ENCODE measurements at places on chromosomes 2 and 18.

DNA sequence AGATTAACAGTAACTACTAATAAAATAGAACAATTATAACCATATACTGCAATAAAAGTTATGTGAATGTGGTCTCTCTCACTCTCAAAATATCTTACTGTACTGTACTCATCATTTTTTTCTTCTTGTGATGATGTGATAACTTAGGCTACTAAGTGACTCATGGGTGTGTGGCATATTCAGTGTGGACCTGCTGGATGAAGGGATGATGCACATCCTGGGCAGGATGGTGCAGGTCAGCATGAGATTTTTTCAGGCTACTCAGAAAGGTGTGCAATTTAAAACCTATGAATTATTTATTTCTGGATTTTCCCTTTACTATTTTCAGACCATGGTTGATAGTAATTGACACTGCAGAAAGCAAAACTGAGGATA is 90.7 kb downstream of the NCKAP5 start:
- DNase-seq = no peak

GRCh38 chr2:104447831-104448434 is 406.0 kb upstream of the POU3F3 start:
- no peak for DNase-seq

- DNase-seq = no peak
Observed at GRCh38 chr2:85813211-85813981, 59.6 kb downstream of the ATOH8 start.

DNA sequence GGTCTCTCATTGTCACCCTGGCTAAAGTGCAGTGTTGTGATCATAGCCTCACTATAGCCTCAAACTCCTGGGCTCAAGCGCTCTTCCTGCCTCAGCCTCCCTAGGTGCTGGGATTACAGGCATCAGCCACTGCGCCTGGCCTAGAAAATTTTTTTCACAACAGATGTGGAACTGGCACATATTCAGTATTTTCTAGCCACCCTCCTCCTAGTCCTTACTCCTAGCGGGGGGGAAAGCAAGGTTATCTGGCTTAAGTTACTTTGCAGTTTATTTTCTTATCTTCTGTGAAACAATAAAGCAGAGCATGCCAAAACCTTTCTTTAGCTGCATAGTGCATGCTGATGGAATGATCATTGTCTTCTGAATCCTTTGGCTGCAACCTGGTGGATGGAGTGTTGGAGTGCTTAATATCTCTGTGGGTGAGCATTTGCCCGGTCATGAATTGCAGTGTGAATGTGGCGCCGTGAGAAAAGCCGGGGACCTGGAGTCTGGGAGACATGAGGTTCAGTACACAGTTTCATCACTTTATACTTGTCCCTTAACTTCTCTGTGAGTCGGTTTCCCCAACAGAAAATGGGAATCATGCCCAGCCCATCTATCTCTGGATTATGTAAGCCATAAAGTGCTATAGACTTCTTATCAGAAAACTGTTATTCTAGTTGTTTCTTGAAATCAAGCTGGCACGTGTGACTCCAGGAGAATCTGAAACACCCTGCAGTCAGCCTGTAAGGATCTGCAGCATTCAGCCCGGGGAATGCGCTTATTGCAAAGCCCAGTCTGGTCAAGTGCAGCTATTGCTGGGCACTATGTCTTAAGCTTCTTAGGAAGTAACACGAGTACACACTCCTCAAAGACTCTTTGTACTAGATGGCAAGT is 38.2 kb upstream of the MAP3K20 start:
- no peak for DNase-seq

DNA sequence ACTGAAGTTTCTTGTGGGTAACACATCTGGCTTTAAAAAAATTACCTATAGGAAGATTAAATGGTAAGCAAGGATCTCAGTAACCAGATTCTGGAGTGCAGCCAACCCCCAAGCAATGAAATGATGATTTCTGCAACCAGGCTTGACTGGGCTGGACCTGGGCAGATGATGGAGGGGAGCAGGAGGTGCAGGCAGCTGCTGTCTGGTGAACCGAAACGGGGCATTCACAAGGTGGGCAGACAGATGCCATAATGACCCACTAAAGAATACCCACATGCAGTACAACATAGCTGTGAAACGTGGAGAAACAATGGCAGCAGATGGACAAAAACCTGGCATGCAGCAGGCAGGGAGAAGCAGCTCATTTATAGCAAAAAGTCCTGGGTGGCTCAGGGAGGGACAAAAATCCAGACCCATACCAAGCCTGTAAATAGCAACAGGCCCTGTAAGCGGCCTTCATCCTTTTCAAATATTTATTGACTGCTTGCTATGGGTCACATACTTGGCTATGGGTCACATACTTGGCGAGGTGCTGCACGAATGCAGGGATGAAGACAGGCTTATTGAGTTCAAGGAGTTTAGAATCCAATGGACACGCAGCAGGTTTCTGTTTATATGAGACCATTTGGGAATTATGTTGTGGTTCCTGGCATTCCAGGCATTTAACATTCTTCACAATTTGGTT is 244.7 kb downstream of the HRH4 start:
- no peak for DNase-seq

DNA sequence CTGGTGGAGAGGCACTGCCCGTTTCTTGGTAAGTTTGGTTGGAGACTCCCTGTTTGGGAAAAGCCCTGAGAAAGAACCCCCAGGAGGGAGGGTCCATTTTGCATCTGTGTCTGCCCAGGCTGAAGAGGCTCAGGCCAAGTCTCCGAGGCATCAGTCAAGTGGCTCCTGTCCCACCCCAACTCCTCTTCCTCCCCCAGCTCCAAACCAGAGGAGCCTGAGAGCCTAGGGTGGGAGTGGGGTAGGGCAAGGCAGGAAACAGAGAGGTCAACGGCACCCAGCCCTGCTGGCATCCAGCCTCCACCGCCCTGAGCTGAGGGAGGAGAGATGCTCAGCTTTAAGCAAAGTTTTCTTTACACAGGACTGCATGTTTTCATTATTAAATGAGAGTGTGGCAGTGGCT is 38.2 kb downstream of the CYP27C1 start:
- no peak for DNase-seq

DNA sequence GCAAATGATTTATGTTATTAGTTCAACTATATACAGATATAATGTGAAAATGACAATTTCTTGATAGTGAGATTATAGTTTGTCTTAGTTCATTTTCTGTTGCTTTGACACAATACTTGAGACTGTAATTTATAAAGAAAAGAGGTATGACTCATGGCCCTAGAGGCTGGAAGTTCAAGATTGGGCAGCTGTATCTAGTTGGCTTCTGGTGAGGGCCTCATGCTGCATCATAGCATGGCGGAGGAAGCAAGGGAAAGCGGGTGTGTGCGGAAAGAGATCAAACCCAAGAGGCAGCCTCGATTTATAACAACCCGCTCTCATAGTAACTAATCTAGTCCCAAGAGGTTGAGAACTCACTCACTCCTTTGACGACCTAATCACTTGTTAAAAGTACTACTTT is 11.4 kb downstream of the PLEKHA3 start:
- DNase-seq = no peak

GRCh38 chr2:190084704-190085103 is 22.2 kb upstream of the MSTN start:
- no peak for DNase-seq

Data from NCI-H1417 treated with DMSO at 0.1 percent for 48 hours (cell line).